Suppressor macrophage treated with lipopolysaccharide for 1 hour (primary cell): ENCODE measurements at places on chromosomes 5 and 9.
A peak's percentile ranks its signal among the peaks of the same experiment; 100 is the strongest.

GRCh38 chr9:12681620-12682019 lies 11.6 kb upstream of the TYRP1 start:
- DNase-seq, result no peak

GRCh38 chr9:71364186-71364955 lies 242.9 kb upstream of the TRPM3 start:
- DNase-seq, result no peak

GRCh38 chr5:118461436-118461835 lies 526.9 kb downstream of the DTWD2 start:
- no peak for DNase-seq

- DNase-seq, result no peak
These were observed 13.3 kb upstream of the MPDZ start for GRCh38 chr9:13292782-13293181.

DNA sequence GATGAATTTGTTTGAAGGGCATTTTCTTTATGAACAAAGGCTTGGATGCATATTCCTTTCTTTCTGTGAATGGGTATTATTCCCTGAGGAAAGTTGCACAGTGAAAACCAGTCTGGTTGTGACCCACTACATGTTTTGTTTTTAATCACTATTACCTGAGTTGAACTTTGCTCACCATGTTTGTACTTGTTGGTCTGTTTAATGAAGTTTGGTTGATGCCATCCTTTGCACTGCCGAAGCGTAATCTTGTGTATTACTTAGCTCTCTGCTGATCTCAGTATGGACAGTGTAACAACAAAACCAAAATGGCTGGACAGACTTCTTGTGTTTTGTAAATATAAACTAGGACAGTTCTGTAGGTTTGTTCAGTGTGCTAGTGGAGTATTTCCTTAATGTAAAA lies 38.1 kb downstream of the UGCG start:
- no peak for DNase-seq

- peak; percentile 57 for DNase-seq
These were observed 2.3 kb upstream of the ARHGAP26 start for GRCh38 chr5:142767911-142768310.

DNA sequence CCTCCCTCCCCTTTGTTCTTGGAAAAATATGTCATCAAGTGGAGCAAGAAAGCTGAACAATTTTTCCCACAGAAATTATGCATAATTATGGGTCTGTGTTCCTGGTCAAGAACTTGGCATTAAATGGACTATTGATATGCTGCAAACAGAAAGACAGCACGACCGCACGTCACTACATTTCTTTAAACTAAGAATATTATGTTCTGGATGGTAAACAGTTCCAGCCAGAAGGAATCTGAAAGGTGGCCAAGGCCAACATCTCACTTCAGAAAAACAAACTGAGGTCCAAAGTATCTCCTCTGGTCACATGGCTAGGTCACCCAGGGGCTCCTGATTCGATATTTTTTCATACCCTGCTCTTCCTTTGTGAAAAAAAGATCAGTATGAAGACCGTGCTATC lies 173.3 kb upstream of the GAS1 start:
- DNase-seq, result no peak

DNA sequence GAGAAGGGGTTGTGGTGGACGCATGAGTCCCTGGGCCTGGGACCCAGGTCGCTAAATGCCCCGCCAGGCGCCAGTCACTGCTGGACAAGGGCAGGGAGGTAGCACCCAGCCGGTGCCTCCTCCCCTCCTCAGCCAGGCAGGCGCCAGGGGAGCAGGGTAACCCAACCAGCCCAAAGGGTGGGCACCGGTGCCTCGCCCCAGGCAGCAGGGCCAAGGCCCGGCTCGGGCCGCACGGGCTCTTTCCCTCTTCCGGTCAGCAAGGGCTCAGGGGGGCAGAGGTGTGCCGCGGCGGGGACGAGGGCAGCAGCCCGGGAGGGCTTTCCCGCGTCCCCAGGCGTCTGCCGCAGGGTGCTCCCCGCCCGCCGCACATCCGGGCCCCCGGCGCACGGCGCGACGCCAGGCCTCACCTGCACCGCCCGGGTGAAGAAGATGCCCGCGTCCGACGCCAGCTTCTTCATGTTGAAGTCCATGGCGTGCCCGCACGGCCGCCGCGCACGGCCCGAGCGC lies 393 bp downstream of the SH3GLB2 start:
- DNase-seq, result no peak

DNA sequence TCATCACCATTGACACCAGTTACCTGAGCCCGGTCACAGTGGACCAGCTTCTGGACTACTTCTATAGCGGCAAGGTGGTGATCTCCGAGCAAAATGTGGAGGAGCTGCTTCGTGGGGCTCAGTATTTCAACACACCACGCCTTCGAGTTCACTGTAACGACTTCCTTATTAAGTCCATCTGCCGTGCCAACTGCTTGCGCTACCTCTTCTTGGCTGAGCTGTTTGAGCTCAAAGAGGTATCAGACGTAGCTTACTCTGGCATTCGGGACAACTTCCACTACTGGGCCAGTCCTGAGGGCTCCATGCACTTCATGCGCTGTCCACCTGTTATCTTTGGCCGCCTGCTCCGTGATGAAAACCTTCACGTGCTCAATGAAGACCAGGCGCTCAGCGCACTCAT lies 520 bp downstream of the CCIN start:
- peak; percentile 49 for DNase-seq

DNA sequence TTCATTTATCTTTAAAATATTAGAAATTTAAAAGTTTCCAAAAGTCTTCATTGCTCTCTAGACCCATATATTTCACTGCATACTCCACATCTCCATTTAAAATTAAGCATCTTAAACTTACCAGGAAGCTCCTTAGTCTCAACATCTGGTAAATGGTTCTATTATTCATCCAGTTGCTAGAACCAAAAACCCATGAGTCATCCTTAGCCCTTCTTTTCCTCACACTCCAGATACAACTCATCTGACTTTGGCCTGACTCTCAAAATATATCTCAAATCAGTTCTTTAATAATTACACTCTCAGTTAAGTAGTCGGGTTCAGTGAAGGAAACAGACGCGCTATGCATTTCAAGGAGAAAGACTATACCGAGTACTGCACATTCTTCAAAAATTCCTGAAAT lies 110.2 kb upstream of the COX7C start:
- no peak for DNase-seq

DNA sequence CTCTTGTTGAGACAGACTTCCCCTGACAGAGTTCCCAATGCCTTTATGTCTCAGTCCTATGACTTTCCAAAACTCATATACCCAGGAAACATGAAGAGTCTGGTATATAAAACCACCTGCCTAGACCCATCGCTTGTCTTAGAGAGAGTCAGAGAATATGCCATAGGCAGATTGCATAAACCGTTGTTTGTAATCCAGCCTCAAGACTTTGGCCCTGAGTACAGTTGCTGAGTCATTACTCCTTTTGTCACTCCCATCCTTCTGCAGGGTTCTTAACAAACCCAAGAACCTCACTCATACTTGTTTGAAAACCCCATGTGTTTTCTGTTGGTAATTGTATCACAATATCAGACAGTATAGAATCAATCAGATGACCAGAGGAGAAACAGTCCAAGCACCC lies 616.3 kb downstream of the SLCO4C1 start:
- DNase-seq, result peak; percentile 35

DNA sequence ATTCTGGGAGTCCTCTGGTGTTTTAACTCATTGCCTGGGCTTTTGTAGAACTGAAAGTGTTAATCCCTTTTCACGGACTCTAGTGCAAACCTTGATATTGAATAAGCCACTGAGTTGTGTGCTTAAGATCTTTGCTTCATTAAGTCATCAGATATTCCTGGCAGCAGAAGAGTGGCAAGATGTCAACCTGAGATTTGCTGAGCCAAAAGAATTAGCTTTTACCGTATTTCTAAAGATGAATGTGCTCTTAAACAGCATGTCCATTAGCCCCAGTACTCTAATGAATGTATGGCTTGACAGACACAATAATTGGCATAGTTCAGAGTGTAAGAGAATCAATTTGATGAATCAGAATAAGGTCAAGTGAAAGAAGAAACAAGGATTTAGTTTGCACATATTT lies 87.2 kb upstream of the CDH6 start:
- no peak for DNase-seq

- DNase-seq, result no peak
These were observed 18.7 kb downstream of the ROPN1L start for GRCh38 chr5:10460252-10460906.

GRCh38 chr5:107461770-107462169 lies 209.0 kb downstream of the EFNA5 start:
- DNase-seq, result no peak

- DNase-seq, result no peak
These were observed 29.2 kb downstream of the FBXO4 start for GRCh38 chr5:41954286-41954685.

GRCh38 chr5:90119531-90119971 lies 290.0 kb downstream of the CETN3 start:
- no peak for DNase-seq

- peak; percentile 81 for DNase-seq
These were observed 484 bp downstream of the GFM2 start for GRCh38 chr5:74766418-74766848.

GRCh38 chr5:88388476-88389337 lies 120.1 kb upstream of the TMEM161B start:
- no peak for DNase-seq

DNA sequence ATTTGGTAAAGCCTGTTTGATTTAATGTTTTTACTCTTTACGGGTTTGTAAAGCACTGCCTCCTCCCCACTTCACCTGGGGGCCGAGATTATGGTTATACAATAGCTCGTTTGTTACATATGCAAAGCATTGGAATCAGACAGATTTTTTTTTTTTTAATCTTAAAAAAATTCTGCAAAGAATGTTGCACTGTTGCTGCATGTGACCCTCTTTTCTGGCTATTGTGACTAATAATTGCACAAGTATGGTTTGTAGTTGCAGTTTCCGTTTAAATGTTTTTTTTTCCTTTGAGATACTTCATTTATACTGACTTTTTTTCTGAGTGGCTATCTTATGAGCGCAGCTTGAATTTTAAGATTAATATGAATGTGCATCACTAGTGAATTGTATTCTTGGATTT lies 165.3 kb downstream of the KDM4C start:
- no peak for DNase-seq

DNA sequence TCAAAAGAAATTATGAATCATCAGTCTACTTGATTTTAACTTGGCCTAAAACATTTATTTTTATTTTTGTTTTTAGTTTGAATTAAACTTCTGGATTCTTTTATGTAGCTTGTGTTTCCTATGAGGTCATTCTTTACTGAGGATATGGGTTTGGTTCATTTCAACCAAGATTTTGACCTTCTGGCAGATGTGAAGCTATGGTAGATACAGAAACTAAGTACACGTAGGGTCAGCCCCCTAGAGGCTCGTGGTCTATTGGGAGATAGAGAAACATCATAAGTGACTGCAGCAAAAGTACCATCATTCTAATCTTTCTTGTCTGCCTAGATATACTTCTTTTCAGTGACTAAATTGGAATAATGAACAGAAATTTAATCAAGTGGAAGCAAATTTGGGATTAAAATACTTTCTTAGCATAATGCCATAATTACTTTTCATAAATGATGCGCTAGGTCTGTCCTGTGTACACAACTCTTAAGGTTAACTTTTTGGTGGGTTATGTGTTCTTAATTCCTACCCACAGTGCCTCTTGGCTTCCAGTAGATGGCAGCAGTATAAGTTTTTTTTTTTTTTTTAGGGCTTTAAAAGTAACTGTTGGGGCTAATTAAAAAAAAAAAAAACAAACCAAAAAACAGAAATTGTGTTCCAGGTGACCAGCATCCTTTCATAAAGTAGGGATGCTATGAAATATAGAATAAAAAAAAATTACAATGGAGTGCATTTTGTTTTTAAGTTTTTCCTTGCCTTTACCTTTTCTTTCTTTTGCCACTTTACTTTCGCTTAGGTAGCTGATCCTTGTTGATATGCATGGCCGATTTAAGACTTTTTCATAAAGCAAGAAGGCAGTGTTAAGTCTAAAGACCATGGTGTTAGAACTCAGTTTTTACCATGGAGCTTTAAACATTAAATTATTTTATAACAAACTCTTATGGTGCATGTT lies 49.9 kb downstream of the LRRTM2 start:
- DNase-seq, result peak; percentile 33

GRCh38 chr5:73722231-73722630 lies 96.2 kb downstream of the ARHGEF28 start:
- DNase-seq, result no peak

- no peak for DNase-seq
These were observed 126.3 kb upstream of the ASTN2 start for GRCh38 chr9:117541181-117541580.

GRCh38 chr5:79259810-79260209 lies 23.9 kb downstream of the JMY start:
- DNase-seq, result no peak

DNA sequence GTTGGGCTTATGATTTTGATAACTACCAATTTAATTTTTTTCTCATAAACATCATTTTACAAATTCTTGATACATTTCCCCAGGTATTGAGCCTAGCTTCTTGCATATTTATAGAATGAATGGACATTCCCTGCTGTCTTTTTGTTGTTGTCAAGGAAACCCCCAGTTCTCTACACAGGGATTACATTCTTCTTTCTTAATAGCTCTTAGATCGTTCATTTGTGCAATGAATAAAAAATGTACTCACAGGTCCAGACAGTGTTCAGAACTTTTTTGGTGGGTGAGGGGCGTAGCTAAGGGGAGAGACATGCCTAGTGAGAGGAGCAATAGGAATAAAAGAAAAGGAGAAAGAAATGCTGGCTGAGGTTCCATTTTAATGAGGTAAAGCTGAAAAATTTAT lies 58.6 kb downstream of the VCAN start:
- DNase-seq, result no peak

GRCh38 chr5:10145923-10146401 lies 103.7 kb downstream of the ATPSCKMT start:
- DNase-seq, result peak; percentile 1

- no peak for DNase-seq
These were observed 10.1 kb downstream of the KCNV2 start for GRCh38 chr9:2727374-2727773.

DNA sequence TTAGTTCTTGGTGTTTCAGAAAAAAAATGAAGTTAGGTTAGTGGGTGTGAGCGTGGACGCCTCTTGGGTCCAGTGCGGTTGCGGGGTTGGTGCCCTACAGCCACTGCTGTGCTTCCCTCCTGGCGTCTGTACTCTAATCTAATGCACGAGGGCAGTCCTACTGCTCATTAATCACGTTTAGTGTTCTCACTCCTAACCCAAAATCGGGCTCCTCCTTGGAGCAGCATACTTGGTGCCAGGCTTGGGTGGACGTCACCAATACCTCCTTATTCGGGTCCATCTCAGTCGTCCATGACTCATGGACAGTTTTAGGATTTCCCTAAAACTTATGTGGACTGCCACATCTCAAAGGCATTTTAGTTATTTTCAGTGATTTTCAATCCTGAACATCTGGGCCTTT lies 41.6 kb downstream of the TRIO start:
- DNase-seq, result no peak
